ENCODE measurements at places on chromosomes 11 and 22. TPM values are rescaled to one million over a fixed set of nuclear protein-coding genes. Genes with fewer than 3 reads are reported as not detected.

DNA sequence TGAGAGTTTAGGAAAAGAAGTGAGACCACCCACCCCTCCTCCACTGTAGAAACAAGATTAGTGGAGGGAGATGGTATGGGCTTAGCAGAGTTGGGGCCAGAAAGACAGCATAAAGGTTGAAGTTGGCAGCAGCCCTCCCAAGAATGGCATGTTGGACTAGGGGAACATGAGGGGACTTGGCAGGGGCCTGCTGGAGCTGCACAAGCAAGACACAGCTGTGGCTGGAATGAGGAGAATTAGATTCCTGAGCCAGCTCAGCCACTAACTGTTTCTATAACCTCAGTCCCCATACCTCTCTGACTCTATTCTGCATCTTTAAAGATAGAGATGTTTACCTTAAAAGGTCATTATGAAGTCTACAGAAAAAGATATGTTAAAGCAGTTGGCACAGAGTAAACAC, 13.2 kb downstream of the MAP6 start:
- no peak for DNase-seq

DNA sequence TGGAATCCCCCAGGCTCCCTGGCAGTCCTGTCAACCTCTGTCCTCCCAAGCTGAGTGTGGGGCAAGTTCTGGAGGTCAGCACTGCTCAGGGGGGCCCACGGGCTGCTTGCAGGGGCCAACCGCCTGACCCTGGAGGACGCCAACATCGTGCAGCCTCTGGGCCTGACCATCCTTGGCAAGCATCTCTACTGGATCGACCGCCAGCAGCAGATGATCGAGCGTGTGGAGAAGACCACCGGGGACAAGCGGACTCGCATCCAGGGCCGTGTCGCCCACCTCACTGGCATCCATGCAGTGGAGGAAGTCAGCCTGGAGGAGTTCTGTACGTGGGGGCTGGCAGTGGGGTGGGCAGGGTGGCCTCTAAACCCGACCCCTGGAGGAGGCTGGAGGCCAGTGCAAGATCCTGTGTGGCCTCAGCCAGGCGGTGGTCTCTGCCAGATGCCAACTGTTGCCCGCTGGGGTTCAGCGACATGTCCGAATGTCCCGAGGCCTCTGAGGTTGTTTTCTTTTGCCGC, 34.6 kb upstream of the PPP6R3 start:
- DNase-seq, result no peak

GRCh38 chr11:113817626-113818025, 38.0 kb downstream of the CLDN25 start:
- no peak for DNase-seq

- no peak for DNase-seq
Measured at GRCh38 chr11:83063073-83063754, 8.5 kb downstream of the RAB30 start.

- DNase-seq, result peak; percentile 18
Measured at GRCh38 chr11:110475671-110476070, 45.9 kb downstream of the FDX1 start.

GRCh38 chr11:1756791-1757771, 6.6 kb downstream of the CTSD start:
- DNase-seq, result no peak

- DNase-seq, result no peak
Measured at GRCh38 chr22:49531368-49531791, 296.3 kb downstream of the BRD1 start.

- no peak for DNase-seq
Measured at GRCh38 chr11:126669416-126669815, 313.9 kb downstream of the ST3GAL4 start.

DNA sequence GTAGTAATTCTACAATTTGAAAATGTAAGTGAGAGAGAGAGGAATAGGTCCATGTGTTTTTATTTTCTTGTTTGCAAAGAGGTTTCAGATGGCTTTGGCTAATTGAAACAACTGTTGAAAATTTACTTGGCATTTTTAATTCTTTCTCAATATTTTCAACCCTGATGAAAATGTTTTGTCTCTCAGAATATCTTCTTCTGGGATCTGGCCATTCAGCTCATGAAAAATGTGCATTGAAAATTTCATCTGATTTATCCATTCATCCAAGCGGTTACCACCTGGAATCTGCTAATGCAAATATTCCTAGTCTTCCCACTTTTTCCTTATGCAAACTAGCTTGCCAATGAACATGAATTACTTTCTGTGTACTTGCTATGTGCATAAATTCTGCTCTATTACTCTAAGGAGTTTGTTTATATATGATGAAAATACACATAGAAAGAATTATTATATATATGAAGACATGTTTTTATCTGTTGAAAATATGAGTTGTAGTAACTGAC, 621.2 kb downstream of the LRRC4C start:
- DNase-seq, result no peak

GRCh38 chr22:35656284-35656752, 8.1 kb downstream of the APOL6 start:
- DNase-seq, result no peak

XRCC6 gene
- 195 TPM for polyA plus RNA-seq

USP2 gene
- polyA plus RNA-seq, result 4.8 TPM
